Activated naive CD8-positive, alpha-beta T cell treated with anti-CD3 and anti-CD28 coated beads, Interleukin-2, amount 50 U/mL, for 24 hours (primary cell): ENCODE measurements at places on chromosomes 2 and 18.

DNA sequence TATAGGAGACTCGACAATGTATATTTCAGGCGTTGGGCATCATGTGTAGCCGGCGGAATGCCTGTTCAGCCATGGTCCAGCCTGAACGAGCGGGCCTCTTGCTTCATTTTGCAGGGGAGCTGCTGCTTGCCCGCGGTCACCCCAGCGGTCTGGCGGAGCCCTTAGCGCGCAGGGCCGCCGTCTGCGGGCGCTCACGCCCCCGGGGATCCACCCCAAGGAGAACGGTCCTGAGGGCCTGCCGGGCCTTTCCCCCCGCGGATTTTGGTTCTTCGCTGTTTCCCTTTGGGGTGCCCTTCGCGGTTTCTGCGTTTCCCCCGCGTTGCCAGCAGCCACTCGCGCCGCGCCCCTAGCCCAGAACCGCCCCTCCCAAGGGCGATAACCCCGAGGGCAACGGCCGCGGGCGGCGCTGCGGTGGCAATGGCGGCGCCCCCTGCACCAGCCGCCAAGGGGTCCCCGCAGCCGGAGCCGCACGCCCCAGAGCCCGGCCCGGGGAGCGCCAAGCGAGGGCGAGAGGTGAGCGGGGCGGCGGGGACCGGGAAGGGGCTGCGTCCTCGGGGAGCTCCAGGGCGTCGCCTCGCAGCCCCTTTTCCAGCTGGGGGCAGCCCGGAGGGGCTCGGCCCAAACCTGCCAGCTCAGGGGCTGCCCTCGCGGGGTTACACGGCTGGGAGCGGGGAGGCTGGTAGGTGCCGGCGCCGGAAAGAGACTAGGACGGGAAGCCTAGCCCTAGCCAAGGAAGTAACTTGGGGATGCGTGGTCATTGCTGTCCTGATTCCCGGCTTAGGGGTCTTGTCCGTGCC is at the start of gene MFSD2B:
TSS of gene MFSD2B (plus strand) at position 406 of the 797 bp plus-strand sequence. CDS start at position 418, 12 bp downstream.
- H3K36me3 ChIP-seq = no peaks in the 10 kb centered on the region
- no peak within 1 kb of the TSS for H3K27ac ChIP-seq
- H3K27me3 ChIP-seq = peaks cover 25% of the 10 kb centered on the region
- H3K4me1 ChIP-seq = peaks cover 5% of the 10 kb centered on the region
- peak within 1 kb of the TSS; percentile 25 for H3K4me3 ChIP-seq
- DNase-seq = no peak

DNA sequence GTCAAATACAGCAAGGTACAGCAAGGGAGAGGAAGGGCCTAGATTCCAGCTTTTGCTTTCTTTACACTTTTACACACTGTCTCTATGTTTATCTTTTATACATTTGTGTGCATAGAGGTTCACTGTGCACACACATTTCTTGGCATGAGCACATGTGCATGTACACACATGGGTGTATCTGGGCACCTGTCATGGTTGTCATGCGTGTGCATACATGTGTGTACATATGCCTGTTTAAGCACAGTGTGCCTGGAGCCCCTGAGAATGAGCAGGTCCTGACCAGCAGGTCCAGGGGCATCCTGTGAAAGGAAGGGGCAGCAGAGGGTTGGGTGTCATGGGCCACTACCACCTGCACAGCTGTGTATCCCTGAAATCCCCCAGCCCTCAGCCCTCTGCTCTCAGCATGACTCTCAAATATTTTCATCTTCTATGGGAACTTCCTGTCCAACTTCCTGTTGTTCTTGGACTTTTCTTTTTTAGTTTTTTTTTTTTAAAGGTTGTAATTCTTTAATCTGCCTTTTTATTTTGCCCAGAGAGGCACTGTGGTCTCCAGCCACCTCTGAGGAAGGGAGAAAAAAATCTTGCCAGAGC is 97.0 kb upstream of the EPAS1 start:
- H3K4me3 ChIP-seq = no peak overlapping the region
- H3K27ac ChIP-seq = no peak overlapping the region
- peaks cover 28% of the 10 kb centered on the region for H3K4me1 ChIP-seq
- no peak for DNase-seq
- no peaks in the 10 kb centered on the region for H3K27me3 ChIP-seq

DNA sequence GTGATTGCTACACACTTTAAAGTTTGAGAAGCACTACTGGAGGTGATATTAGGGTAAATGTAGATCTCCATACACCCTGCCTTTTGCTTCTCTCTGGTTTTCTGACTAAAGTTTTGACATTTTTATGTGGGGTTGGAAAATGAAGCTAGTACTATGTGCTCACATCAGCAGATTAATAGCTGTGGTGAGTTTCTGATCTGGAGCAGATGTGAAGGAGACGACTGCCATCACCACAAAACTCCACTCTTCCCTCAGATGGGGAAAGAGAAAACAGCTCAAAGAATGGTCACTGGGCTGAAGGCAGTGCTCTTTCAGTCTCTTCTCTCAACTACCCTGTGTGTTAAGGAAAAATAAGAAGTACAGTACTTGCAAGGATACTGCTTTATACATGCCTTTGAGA is 37.2 kb downstream of the PLEKHA3 start:
- H3K27ac ChIP-seq = no peak overlapping the region
- H3K27me3 ChIP-seq = no peaks in the 10 kb centered on the region
- peaks cover 37% of the 10 kb centered on the region for H3K4me1 ChIP-seq

DNA sequence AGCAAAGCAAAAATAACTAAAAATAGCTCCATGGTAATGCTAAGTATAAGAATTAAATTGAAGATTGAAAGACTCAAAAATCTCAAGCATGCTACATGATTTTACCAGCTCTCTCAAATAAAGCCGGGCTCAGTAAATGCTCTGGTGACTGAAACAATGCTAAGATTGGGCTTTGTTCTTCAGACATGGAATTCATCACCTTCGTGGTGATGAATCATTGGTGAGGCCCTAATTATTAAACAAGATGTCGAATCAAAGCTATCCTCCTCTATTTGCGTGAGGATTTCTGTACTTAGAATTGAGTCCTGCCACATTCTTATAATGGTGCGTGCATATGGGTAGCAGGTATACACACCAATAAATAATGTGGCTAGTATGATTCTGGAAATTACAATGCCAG is 58.8 kb upstream of the LRRTM1 start:
- H3K27ac ChIP-seq = no peak overlapping the region
- no peak for DNase-seq
- no peaks in the 10 kb centered on the region for H3K36me3 ChIP-seq
- H3K4me3 ChIP-seq = no peak overlapping the region
- H3K27me3 ChIP-seq = no peaks in the 10 kb centered on the region

DNA sequence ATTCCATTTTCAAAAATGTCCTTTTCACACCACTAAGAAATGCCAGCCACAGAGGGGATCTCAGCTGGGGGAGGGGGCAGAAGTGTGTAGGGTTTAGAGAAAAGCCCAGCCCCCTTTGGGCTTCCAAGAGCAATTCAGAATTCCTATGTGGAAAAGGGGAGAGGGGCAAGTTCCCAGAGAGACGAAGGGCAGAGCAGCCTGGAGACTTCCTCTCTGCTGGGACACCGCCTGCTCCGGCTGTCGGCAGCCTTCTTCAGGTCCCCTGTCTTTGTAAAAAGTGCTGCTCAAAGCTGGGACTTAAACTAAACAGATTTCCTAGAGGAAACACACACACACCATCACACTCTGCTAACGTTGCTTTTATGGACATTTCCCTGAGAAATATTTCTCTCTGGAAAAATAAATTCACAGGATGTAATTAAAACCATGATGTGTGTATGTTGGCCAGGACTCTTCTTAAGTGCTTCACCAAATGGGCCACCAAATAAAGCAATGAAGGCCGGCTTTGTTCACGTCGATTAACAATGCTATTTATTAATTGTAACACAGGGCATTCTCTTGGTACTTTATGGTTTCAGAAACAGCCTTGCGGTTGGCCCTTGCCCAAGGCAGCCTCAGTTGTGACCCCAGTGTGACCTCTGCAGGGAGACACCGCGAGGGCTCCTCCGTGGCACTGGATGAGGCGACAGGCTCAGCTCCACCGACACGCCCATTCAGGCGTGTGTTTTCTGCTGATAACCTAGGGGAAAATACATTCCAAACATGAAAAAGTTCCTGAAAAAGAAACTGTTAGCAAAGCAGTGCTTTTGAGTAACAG is 5.6 kb upstream of the ASB1 start:
- no peaks in the 10 kb centered on the region for H3K27me3 ChIP-seq
- H3K4me1 ChIP-seq = peaks cover 1% of the 10 kb centered on the region
- H3K36me3 ChIP-seq = peaks cover 4% of the 10 kb centered on the region
- H3K27ac ChIP-seq = no peak overlapping the region
- DNase-seq = no peak
- H3K4me3 ChIP-seq = no peak overlapping the region

GRCh38 chr2:238927746-238928519 is 80.0 kb downstream of the TWIST2 start:
- H3K27me3 ChIP-seq = peaks cover 30% of the 10 kb centered on the region
- no peak overlapping the region for H3K27ac ChIP-seq
- no peaks in the 10 kb centered on the region for H3K36me3 ChIP-seq
- no peaks in the 10 kb centered on the region for H3K4me1 ChIP-seq

GRCh38 chr2:144198116-144198515 is 321.8 kb downstream of the ZEB2 start:
- H3K27me3 ChIP-seq = no peaks in the 10 kb centered on the region
- H3K36me3 ChIP-seq = peaks cover 37% of the 10 kb centered on the region
- no peak overlapping the region for H3K4me3 ChIP-seq
- DNase-seq = no peak

- peaks cover 37% of the 10 kb centered on the region for H3K4me1 ChIP-seq
- H3K27ac ChIP-seq = no peak overlapping the region
- no peaks in the 10 kb centered on the region for H3K27me3 ChIP-seq
- no peak overlapping the region for H3K4me3 ChIP-seq
Measured at GRCh38 chr2:159098361-159098760, 129.9 kb downstream of the TANC1 start.
